ENCODE measurements at places on chromosomes 7 and 10. TPM values are rescaled to one million over a fixed set of nuclear protein-coding genes. Genes with fewer than 3 reads are reported as not detected.

The NUTM2A gene
- total RNA-seq: 1.0 TPM

The SEMA3E gene
- 1.0 TPM for total RNA-seq

The GIMAP5 gene
- 21.4 TPM for total RNA-seq

The PNLIPRP3 gene
- total RNA-seq: under 0.01 TPM

The RAB18 gene
- 40.2 TPM for total RNA-seq

The GARIN1A gene
- total RNA-seq: 0.52 TPM

The ADCYAP1R1 gene
- total RNA-seq: 7.8 TPM

The NUTM2B gene
- total RNA-seq: 1.0 TPM

The GNAT3 gene
- not detected for total RNA-seq

The STYXL1 gene
- 31.8 TPM for total RNA-seq

The DNAJC30 gene
- 1.6 TPM for total RNA-seq

The MRPS33 gene
- total RNA-seq: 31.8 TPM

The C10orf62 gene
- total RNA-seq: under 0.01 TPM

The PRLHR gene
- not detected for total RNA-seq

The GJD4 gene
- 2.1 TPM for total RNA-seq

The CRYGN gene
- not detected for total RNA-seq

The CCDC146 gene
- 16.7 TPM for total RNA-seq

The ASL gene
- total RNA-seq: 7.3 TPM

The SEMA3C gene
- 266 TPM for total RNA-seq

The PLEKHS1 gene
- 0.52 TPM for total RNA-seq

The ALOX5 gene
- 3.1 TPM for total RNA-seq

The GBX1 gene
- not detected for total RNA-seq

All from skeletal muscle tissue (tissue), 5 donors.